ENCODE measurements at places on chromosomes 3 and 15. TPM values are rescaled to one million over a fixed set of nuclear protein-coding genes. Genes with fewer than 3 reads are reported as not detected.

- H3K4me3 ChIP-seq, result no peak overlapping the region
- DNase-seq, result no peak
- H3K4me1 ChIP-seq, result no peaks in the 10 kb centered on the region
- no peaks in the 10 kb centered on the region for H3K27me3 ChIP-seq
- H3K27ac ChIP-seq, result no peak overlapping the region
- no peaks in the 10 kb centered on the region for H3K36me3 ChIP-seq
These were observed 415.3 kb downstream of the TIGIT start for GRCh38 chr3:114709102-114709501.

DNA sequence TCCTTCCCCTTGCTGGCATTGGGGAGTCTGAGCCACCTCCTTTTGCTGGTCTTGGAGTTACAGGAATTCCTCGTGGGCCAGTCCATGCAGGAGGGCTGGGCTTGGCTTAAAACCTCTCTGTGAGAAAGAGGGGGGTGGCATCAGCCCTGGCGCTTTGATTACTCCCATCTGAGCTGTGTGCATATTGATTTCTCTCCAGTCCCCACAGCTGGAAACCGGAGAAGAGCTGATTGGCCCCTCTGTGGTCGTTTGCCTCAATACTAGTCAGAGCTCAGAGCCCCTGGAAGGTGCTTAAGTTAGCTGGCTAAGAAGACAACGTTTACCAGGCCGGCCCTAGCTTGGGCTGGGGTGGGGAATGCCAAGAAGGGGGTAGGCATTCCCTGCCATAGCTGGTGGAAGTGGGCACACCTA lies 4.0 kb upstream of the RASGRF1 start:
- no peaks in the 10 kb centered on the region for H3K36me3 ChIP-seq
- H3K4me1 ChIP-seq, result peaks cover 3% of the 10 kb centered on the region
- no peak overlapping the region for H3K4me3 ChIP-seq
- peaks cover 17% of the 10 kb centered on the region for H3K27me3 ChIP-seq
- DNase-seq, result no peak

GRCh38 chr3:33879540-33879939 lies 81.1 kb downstream of the PDCD6IP start:
- no peak for DNase-seq
- H3K4me3 ChIP-seq, result no peak overlapping the region
- H3K4me1 ChIP-seq, result peaks cover 12% of the 10 kb centered on the region

DNA sequence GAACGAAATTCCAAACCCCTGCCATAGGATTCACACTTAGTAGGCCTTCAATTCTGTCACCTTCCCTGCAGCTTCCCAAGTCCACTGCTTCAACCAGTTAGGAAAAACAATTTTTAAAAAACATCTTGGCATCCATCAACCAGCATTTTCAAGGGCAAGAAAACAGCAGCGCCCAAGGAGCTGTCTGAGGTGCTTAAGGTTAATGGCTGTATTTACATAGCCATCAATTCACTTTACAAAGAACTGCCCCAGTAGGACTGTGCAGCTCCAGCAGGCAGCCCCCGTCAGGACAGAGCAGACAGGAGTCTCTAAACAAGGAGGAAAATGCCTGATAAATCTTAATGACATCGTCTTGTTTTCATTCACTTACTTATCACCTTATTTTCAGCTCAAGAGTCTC lies 13.3 kb downstream of the TAFA4 start:
- H3K4me1 ChIP-seq, result no peaks in the 10 kb centered on the region
- H3K27ac ChIP-seq, result no peak overlapping the region
- DNase-seq, result no peak
- no peaks in the 10 kb centered on the region for H3K27me3 ChIP-seq
- H3K36me3 ChIP-seq, result no peaks in the 10 kb centered on the region
- no peak overlapping the region for H3K4me3 ChIP-seq

DNA sequence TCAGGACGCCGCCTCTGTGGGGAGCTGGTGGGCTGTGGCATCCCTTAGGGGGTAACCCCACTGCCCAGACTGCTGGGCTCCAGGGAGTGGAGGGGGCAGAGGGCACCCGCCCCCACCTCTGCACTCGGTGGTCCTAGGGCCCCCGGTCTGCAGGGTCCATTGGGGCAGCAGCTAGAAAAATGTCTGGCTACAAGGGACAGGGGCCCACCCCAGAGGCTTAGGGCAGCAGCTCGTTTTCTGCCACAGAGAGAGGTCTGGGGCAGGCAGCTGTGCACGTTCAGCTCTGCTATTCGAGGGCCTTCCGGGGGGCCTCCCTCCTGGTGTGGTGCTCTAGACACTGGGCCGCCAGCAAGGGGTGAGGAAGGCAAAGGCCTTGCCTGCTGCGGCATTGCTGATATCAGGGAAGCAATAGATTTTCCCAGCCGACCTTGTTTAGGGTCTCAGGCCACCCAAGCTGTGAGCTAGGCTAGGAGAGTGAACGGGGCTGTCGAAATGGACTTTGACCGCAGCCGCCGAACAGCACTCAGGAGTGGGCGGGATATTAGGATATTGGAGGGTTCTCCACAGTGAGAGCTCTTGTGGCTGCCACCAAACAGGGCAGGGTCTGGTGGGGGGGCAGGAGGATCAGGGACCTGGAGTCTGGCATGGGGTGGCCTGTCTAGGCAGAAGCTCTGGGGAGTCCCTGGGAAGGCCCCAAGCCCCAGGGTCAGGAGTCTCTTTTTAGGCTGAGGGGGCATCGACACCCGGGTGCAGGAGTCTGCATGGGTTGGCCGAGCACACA lies 61.4 kb upstream of the KLF13 start:
- H3K27me3 ChIP-seq, result no peaks in the 10 kb centered on the region
- no peaks in the 10 kb centered on the region for H3K36me3 ChIP-seq
- H3K4me1 ChIP-seq, result no peaks in the 10 kb centered on the region
- no peak overlapping the region for H3K27ac ChIP-seq
- DNase-seq, result no peak

Gene CPN2
- not detected for polyA plus RNA-seq

Gene HRG
- not detected for polyA plus RNA-seq

Gene C2CD4A
- polyA plus RNA-seq, result not detected

Gene TRIM42
- not detected for polyA plus RNA-seq

Gene HRH1
- 7.7 TPM for polyA plus RNA-seq
